T-helper 2 cell treated with Interferon-gamma antibody and Interleukin-4, amounts not matched to agents 5 μg/mL and 100 μg/mL, for 36 hours (primary cell): ENCODE measurements at places on chromosomes 16 and 17.

- H3K27ac ChIP-seq, result peak overlapping the region; percentile 1
- DNase-seq, result no peak
- peaks cover 13% of the 10 kb centered on the region for H3K4me1 ChIP-seq
- peak overlapping the region; percentile 91 for H3K4me3 ChIP-seq
These were observed 555 bp upstream of the NCBP3 start for GRCh38 chr17:3846437-3847164.

- no peaks in the 10 kb centered on the region for H3K36me3 ChIP-seq
- H3K4me3 ChIP-seq, result no peak overlapping the region
- DNase-seq, result no peak
- no peaks in the 10 kb centered on the region for H3K4me1 ChIP-seq
- H3K27ac ChIP-seq, result no peak overlapping the region
These were observed 435.8 kb downstream of the HS3ST3B1 start for GRCh38 chr17:14736631-14737030.

DNA sequence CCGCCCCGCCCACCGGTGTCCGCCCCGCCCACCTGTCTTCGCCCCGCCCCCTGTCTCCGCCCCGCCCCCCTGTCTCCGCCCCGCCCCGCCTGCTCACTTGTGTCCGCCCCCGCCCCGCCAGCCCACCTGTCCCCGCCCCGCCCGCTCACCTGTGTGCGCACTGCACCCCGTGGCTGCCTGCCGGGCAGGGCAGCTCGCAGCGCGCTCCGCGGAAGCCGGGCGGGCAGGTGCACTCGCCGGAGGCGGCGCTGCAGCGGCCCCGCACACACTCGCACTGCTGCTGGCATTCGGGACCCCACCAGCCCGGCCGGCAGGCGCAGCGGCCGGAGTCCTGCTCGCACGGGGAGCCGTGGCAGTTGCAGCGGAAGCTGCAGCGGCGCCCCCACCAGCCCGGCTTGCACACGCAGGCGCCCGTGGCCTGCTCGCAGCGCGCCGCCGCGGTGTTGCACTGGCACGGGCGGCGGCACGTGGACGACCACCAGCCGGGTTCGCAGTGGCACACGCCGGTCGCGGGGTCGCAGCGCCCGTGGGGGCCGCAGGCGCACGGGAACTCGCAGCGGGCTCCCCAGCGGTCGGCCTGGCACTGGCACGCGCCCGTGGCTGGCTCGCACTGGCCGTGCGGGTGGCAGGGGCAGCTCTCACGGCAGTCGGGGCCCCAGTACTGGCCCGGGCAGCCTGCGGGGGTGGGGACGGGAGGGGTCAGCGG is 2.1 kb downstream of the SCARF1 start:
- H3K36me3 ChIP-seq, result peaks cover 2% of the 10 kb centered on the region
- DNase-seq, result no peak
- H3K4me3 ChIP-seq, result no peak overlapping the region

GRCh38 chr16:54370278-54371040 is 83.9 kb upstream of the IRX3 start:
- no peak overlapping the region for H3K27ac ChIP-seq
- H3K4me3 ChIP-seq, result no peak overlapping the region
- H3K36me3 ChIP-seq, result no peaks in the 10 kb centered on the region
- DNase-seq, result no peak
- peaks cover 6% of the 10 kb centered on the region for H3K4me1 ChIP-seq

GRCh38 chr16:27531826-27532800 is 17.6 kb downstream of the GTF3C1 start:
- peaks cover 5% of the 10 kb centered on the region for H3K4me1 ChIP-seq
- H3K4me3 ChIP-seq, result no peak overlapping the region
- no peak for DNase-seq
- H3K27ac ChIP-seq, result no peak overlapping the region

DNA sequence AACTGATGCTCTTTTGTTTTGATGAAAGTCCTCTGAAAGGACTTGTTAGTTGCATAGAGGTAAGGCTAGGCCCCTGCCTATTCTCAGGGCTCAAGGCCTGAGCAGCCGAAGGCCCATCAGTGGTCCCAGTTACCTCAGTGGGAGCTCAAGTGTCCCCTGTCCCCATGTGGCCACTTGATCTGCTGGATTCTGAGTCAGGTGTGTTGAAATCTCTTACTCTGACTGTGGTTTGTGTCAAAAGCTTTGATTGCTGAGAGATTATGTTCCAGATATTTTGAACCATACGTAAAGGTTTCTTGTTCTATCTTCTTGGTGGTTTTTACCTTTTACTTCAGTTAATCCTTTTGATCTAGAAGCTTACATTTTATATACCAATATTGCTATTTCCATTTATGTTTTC is 191.7 kb downstream of the LGALS9B start:
- no peaks in the 10 kb centered on the region for H3K27me3 ChIP-seq
- DNase-seq, result no peak
- peaks cover 4% of the 10 kb centered on the region for H3K36me3 ChIP-seq
- peak overlapping the region; percentile 57 for H3K4me3 ChIP-seq

- H3K4me1 ChIP-seq, result peaks cover 14% of the 10 kb centered on the region
- H3K36me3 ChIP-seq, result no peaks in the 10 kb centered on the region
- no peak for DNase-seq
- H3K27me3 ChIP-seq, result peaks cover 86% of the 10 kb centered on the region
- no peak overlapping the region for H3K4me3 ChIP-seq
These were observed 1.4 kb upstream of the CA4 start for GRCh38 chr17:60148373-60148772.

- H3K4me1 ChIP-seq, result peaks cover 73% of the 10 kb centered on the region
- no peaks in the 10 kb centered on the region for H3K27me3 ChIP-seq
- peak overlapping the region; percentile 74 for H3K4me3 ChIP-seq
- no peak for DNase-seq
- peak overlapping the region; percentile 39 for H3K27ac ChIP-seq
These were observed 3.0 kb downstream of the C16orf54 start for GRCh38 chr16:29742683-29743275.

- H3K4me1 ChIP-seq, result peaks cover 7% of the 10 kb centered on the region
- no peak overlapping the region for H3K4me3 ChIP-seq
- DNase-seq, result no peak
- no peak overlapping the region for H3K27ac ChIP-seq
These were observed 6.3 kb downstream of the C17orf50 start for GRCh38 chr17:35766903-35767510.

DNA sequence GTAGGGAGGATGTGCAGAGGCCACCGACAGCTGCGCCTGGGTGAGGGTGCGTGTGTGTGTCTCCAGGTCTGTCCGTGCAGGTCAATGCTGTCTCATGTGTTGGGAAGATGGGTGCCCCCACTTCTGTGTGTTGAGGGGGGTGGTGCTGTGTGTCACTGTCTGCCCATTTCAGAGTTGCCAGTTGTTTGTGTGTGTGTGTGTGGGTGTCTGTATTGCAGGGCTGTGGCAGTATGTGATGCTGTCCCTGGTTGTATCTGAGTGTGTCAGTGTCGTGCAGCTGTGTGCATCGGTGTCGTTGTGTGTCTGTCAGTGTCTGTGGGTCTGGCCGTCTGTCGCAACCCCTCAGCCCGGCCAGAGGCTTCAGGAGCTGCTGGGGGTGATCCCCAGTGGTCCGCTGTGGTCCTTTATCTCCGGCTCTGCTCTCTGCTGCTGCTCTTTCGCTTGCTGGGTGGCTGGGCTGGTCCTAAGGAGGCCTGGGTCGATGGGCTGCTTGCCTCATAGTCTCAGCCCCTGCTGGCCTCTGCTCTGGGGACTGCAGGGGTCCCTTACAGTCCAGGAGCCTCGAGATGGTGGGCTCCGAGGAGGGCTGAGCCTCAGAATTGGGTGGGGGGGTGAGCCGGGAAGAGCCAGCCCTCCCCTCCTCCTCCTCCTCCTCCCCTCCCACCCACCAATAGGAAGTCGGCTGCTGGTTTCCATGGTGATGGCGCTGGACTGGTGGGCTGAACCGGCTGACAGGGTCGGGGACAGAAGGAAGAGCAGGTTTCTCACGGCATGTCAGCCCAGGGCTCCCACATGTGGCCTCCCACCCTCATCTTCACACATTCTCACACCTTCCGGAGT is at the start of gene TSPOAP1:
Gene TSPOAP1, minus strand, starts transcription at position 601 of the 840 bp plus-strand sequence. CDS start 875 bp downstream, outside the sequence.
- peak; percentile 83 for DNase-seq
- peak within 1 kb of the TSS; percentile 92 for H3K27ac ChIP-seq
- peaks cover 51% of the 10 kb centered on the region for H3K36me3 ChIP-seq
- H3K4me3 ChIP-seq, result peak within 1 kb of the TSS; percentile 99
- peaks cover 34% of the 10 kb centered on the region for H3K4me1 ChIP-seq
- peaks cover 11% of the 10 kb centered on the region for H3K27me3 ChIP-seq

GRCh38 chr17:57331423-57331822 is 75.1 kb downstream of the MSI2 start:
- no peak for DNase-seq
- peaks cover 18% of the 10 kb centered on the region for H3K4me1 ChIP-seq
- H3K27ac ChIP-seq, result no peak overlapping the region
- H3K4me3 ChIP-seq, result no peak overlapping the region
- H3K27me3 ChIP-seq, result no peaks in the 10 kb centered on the region
- H3K36me3 ChIP-seq, result peaks cover 14% of the 10 kb centered on the region

GRCh38 chr17:75130059-75130631 is 1.4 kb downstream of the NT5C start:
- H3K27ac ChIP-seq, result peak overlapping the region; percentile 90
- no peaks in the 10 kb centered on the region for H3K27me3 ChIP-seq
- H3K4me3 ChIP-seq, result peak overlapping the region; percentile 90
- no peak for DNase-seq

DNA sequence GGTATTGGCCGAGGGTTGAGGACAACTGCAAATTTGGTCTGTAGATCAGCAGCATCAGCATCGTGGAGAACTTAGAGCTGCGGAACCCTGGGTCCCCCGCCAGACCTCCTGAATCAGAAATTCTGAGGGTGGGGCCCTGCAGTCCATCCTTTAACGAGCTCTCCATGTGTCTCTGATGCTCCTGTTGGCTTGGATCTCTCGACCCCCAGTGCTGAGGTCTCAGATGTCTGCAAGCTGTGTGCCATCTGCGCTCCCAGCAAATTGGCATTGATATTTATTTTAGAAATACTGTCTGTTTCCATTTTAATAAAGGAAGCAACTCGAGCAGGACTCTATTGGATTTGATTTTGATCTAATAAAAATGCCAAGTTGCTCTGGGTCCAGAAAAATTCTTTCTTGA is 250.0 kb downstream of the KATNIP start:
- no peaks in the 10 kb centered on the region for H3K36me3 ChIP-seq
- H3K4me1 ChIP-seq, result peaks cover 3% of the 10 kb centered on the region
- H3K27me3 ChIP-seq, result no peaks in the 10 kb centered on the region
- H3K4me3 ChIP-seq, result no peak overlapping the region
- no peak overlapping the region for H3K27ac ChIP-seq
- no peak for DNase-seq
